ENCODE measurements at places on chromosomes 11 and 22.

DNA sequence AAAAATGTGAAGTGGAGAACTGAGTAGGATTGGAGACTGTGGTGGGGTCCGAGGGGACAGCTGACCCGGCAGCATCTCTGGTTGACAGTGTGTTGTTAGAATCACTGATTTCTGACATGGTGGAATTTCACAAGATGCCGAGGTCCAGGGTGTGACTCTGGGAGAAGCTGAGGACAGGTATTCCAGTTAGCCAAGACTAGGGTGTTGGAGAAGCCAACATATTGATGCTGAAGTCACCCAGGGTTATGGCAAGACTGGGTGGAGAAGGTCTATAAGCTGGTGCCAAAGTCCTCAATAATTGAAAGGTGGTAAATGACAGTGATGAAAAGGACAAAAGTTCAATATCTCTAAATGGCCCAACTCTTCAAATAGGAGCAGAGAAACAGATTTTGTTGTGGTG lies 86.1 kb downstream of the ME3 start:
- DNase-seq: no peak

GRCh38 chr11:75813124-75813523 lies 1.9 kb upstream of the UVRAG start:
- DNase-seq: no peak

DNA sequence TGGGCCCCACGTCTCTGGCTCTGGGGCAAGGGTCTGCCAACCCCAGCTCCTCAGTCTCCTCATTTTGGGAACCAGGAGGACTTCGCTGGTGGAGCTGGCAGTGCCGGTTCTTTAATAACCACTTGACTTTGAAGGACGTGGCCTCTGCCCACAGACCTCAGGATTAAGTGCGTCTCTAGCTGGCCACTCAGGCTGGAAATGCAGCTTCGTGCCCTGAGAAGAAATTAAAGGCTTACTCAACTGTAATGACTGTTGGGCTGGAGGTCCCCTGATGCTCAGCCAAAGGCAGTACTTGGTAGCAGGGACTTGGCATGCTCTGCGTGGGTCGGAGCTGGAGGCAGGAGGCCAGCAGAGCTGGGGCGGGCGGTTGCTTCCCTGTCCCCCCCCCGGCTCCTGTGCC lies 16.7 kb upstream of the PARVG start:
- no peak for DNase-seq

DNA sequence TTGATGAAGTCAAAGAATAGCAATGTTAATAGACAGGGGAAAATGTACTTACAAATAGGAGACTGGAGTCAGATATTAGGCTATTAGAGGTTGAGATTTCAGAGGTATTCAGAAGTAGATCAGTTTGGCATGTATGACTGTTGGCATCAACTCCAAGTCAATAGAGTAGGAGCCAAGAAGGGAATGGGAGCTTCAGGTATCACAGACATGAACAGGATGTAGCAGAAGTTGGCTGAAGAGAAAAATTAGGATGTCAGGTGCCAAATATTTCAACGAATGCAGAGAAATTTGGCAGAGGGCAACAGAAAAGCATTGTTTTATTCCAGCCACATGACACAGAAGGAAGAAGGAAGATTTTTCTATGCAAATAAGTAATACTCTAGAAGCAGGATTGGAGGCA lies 69.7 kb downstream of the GLYATL1 start:
- no peak for DNase-seq

DNA sequence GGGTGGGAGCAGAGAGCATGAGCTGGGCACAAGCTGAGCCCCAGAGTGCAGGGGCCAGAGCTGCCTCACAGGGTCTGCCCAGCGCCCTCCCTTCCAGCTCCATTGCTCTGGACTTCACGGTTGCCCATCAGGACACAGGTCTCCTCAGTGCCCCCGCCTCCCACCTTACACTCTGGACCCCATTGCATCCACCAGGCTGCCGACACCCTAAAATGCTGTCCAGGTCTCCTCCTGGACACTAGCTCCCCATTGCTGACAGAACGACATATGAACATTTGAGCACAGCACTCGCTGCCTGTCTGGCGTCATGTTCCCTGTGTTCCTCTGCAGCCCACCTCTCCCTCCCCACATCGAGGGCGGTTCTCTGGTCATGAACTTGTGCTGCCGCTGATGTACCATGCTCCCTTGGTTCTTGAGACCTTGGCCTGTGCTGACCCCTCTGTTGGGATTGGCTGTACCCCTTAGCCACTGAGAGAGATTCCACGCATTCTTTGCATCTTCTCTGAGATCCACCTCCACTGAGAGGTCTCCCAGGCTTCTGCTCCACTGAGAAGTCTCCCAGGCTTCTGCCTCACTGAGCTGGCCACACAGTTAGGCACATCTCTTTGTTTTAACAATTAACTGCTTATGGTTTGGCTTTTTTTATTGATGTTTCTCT lies 34.2 kb upstream of the NECTIN1 start:
- no peak for DNase-seq

DNA sequence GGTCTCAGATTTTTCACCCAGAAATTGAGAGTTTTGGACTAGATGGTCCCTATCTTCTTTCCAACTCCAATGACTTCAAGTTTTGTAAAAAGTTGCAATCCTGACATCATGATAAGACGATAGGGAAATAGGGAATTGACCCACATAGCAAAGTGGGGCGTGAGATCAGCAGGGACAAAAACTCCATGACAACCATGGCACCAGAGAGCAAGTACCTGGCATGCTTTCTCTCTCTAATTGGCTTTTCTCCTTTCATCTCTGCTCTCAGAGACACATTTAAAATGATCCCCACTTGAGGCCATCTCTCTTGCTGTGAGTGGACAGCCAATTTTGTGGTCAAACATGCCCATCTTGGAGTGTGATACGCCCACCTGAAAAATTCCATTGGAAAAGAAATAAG lies at the start of gene OR5AN1:
TSS of gene OR5AN1 (plus strand) at position 301 of the 400 bp plus-strand sequence. CDS start 5,564 bp downstream, outside the sequence.
- no peak for DNase-seq

DNA sequence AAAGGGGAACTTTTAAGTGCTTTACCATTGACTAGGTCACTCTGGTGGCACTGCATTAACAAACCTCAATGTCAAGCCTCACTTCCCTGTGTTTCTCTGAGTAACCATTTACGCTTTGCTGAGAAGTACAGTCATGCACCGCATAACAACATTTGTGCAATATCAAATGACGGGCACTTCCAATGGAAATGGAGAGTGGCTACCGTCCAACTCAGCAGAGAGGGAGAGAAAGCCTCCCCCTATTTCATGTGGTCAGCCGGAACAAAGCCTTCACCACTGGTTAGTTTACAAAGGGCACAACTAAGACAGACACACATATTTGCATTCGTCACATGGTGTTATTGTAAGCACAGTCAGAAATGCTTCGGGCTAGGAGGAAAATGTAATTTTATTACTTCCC lies 117.3 kb downstream of the RASSF10 start:
- DNase-seq: no peak

DNA sequence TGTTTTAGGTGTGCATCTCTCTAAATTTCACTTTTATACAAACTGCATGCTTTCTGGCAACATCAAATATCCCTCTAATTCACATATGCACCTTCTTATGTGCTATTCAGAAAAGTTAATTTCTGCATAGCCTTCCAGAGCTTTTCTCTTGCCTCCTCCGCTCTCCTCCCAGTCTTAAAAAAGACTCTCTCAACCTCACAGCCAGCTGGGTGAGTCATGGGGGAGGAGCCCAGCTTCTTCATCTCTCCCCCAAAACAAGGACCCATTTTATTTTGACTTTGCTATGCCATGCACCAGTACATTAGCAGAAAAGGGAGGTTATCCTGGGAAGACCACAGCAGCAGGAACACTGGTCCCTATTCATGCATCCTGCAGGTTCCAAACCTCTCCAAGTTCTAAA lies 234.4 kb downstream of the KCNA4 start:
- DNase-seq: no peak

Measured in activated CD8-positive, alpha-beta memory T cell treated with anti-CD3 and anti-CD28 coated beads for 1 hour (primary cell).